ENCODE measurements at places on chromosomes 2 and 18. TPM values are rescaled to one million over a fixed set of nuclear protein-coding genes. Genes with fewer than 3 reads are reported as not detected.

Gene TTL
- polyA plus RNA-seq: 32.1 TPM

DNA sequence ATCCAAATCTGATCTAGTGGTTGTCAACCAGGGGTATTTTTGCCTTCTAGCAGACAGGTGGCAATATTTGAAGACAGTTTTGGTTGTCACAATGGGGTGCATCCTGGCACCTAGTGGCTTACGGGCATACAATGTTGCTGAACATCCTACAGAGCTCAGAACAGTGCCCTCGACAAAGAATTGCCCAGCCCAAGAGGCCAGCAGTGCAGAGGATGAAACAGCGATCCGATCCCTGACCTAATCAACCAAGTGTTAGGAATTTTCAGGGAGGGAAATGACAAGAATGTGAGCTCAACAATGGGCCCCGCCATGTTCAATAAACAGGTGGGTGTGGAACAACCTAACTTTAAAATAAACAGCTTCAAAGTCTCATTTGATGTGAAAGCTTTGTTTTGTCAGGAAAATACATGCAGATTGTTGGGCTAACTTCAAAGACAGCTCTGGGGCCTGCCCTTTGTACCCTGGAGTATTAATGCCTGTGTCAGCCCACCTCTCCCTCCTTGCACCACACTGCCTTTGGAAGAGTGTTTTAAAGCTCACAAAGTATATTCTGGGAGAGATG lies 22.5 kb upstream of the SCYGR5 start:
- no peak for DNase-seq

Gene TSGA10
- 1.9 TPM for polyA plus RNA-seq

DNA sequence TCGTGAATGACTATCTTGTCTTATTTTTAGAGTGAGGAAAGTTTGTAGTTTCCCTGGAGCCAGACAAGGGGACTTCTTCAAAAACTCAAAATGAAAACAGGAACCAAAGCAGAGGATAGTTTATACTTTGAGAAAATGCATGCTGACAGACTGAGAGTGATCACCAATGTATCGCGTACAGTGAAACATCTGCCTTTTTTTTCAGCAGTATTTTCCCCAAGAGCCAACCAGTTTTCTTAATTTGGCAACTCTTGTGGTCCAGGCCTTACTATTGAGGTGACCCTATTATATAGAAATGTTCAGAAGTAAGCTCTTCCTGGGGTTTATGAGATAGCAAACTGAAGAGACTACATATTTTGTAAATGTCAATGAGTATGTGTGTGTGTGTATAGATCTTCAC lies 153.7 kb upstream of the VRK2 start:
- no peak for DNase-seq

Gene MYO5B
- 2.2 TPM for polyA plus RNA-seq

- no peak for DNase-seq
These were observed 118.2 kb downstream of the PAX3 start for GRCh38 chr2:222180619-222181018.

DNA sequence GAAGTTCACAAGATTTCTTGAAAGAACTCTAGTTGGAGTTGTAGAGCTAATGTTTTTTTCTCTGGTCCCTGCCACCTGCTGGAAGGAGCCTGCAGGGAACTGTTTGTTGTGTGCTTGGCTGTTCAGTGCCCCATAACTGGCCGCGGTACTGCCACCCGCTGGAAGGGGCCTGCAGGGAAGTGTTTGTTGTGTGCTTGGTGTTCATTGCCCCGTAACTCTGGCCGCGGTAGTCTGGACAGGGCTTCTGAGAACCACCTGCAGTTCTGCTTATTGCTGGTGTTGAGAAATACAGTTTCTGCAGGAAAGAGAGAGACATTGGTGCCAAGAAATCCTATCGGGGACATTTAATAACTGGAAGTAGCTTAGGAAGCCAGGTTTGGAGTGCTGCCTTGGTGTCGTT lies 58.1 kb downstream of the AGAP1 start:
- DNase-seq: peak; percentile 16

Gene MLPH
- 0.45 TPM for polyA plus RNA-seq

- no peak for DNase-seq
These were observed 314.2 kb downstream of the PID1 start for GRCh38 chr2:228956701-228957474.

- peak; percentile 89 for DNase-seq
These were observed 121.6 kb downstream of the TXNL1 start for GRCh38 chr18:56516789-56517188.

GRCh38 chr18:46883180-46883579 lies 34.1 kb downstream of the PIAS2 start:
- DNase-seq: no peak

- DNase-seq: peak; percentile 93
These were observed 86.0 kb downstream of the RBMS1 start for GRCh38 chr2:160407393-160408172.

DNA sequence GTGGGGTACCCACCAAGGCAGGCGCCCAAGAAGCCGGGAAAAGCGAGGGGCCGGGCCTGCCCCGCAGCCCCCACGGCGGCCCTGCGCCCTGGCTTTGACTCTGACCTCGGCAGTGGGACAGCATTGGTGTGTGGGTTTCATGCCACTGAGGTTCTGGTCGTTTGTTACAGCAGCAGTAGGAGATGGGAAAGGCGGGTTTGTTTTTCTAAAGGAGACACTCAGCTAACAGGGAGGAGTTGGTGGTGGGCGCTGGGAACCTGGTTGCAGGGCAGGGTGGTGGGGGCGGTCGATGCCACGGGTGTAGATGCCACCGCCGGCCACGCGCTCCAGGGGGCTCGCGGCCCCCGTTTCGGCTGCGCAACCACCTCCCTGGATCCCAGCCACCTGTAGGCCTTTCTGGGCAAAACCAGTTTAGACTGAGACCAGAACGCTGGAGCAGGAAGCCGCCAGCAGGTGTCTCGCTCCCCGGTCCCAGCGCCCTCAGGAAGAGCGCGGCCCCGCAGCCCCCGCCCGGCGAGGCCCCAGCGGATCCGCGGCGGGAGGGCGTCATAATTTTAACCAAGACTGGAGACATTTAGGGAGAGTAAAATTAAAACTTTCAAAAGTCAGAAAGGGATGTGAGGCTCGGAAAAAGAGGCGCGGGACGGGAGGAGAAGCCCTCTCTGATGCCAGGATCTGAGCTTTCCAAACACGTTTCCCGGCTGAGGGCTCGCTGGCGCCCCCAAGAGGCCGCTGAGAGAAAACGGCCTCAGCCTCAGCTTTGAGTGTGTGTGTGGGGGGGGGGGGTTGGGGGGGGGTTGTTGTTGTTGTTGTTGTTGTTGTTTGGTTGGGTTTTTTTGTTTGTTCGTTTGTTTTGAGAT lies 17.4 kb downstream of the CIDEA start:
- peak; percentile 83 for DNase-seq

DNA sequence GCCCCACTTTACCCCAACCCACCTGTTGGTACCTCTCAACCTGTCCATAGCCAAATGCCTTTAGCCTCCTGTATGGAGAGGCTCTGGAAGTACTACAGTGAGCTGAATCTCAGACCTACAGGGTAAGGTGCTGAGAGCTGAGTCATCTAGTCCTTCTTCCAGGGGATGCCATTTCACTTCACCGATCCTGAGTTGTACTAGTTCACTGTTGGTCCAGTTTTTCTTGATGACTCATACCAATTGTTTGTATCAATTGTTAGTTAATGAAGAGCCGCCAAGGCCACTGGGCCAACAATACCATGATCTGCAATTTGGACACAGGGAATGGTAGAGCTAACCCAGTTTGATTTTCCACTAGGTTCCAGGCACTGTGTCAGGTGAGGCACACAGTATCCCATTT lies 257.0 kb downstream of the CLIP4 start:
- DNase-seq: no peak

Gene CXCR2
- 0.31 TPM for polyA plus RNA-seq

Gene SULT1C4
- 22.0 TPM for polyA plus RNA-seq

DNA sequence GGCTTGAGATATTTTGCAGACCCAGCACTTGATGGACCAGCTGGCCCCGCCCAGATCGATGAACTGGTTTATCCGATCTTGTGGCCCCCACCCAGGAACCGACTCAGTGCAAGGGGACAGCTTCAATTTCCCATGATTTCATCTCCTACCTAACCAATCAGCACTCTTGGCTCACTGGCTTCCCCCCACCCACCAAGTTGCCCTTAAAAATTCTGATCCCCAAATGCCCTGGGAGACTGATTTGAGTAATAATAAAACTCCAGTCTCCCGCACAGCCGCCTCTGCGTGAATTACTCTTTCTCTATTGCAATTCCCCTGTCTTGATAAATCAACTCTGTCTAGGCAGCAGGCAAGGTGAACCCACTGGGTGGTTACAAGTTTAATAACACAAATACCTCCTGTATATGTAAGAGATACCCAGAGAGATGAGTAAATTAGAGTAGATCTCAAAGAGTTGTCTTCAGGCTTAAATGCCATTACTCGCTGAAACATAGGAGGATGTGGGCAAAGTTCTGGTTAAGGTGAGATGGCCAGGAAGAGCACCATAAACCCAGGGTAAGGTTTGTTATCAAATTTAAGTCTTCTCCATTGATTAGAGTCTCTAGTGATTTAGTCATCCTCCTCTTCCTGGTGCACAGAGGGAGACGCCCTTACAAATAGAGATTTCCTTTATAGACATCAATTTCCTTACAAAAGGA lies 222.8 kb downstream of the ARL4C start:
- no peak for DNase-seq

Gene FAP
- polyA plus RNA-seq: 67.9 TPM

Data from muscle of back (tissue), 13 donors.